Activated CD4-positive, alpha-beta T cell treated with anti-CD3 and anti-CD28 coated beads, Interleukin-2, amount 10 ng/mL, durations not matched to agents 7 days and 5 days (primary cell): ENCODE measurements at places on chromosomes 11 and 22. TPM values are rescaled to one million over a fixed set of nuclear protein-coding genes. Genes with fewer than 3 reads are reported as not detected.

RIMBP3B gene
- total RNA-seq: 0.84 TPM

GRM5 gene
- not detected for total RNA-seq

MS4A4A gene
- not detected for total RNA-seq

UPK3A gene
- total RNA-seq: not detected

FAM111B gene
- total RNA-seq: 106 TPM

SLC25A22 gene
- total RNA-seq: 49.1 TPM

TBX10 gene
- not detected for total RNA-seq

HEPHL1 gene
- total RNA-seq: not detected

MISFA gene
- total RNA-seq: 1.9 TPM

TP53AIP1 gene
- not detected for total RNA-seq

RRAS2 gene
- total RNA-seq: 41.4 TPM

VPS51 gene
- 146 TPM for total RNA-seq

OR51I2 gene
- total RNA-seq: not detected

GRCh38 chr22:50572965-50573364 is 5.3 kb downstream of the CPT1B start:
- DNase-seq: no peak

DNA sequence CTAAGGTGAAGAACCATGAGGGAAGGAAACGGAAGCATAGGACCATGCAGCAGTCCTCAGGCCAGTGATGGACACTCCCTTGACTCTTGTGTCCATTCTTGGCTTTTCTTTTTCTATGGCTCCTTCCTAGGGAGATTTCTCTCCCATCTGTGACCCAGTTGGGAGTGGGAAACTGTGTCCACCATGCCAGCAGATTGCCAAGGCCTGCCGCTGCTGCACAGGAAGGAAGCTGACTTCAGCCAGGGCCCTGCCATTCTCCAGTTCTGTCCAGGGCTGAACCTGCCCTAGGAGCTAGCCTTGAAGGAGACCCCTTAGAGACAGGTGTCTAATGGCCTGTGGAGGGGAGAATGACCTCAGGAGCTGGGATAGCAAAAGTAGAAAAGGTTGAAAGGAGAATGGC is 17.4 kb downstream of the SSH3 start:
- DNase-seq: no peak

DNA sequence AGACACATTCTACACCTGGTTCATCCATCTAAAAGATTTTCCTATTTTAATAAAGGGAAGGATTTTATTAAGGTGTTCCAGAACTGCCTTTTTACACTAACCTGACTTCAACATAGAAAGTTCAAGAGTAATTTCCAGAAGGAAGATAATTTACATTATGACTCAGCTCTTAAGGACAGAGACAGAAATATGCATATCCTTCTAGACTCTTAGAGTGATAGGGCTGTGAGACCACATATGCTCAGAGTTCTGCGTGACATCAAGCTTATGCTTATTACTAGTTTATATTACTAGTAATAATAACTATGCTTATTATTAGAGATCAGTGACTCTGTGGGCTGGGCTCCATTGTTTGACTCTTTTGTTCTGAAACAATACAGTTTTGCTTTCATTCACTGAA is 4.6 kb downstream of the PDGFD start:
- no peak for DNase-seq

- DNase-seq: no peak
These were observed 69.9 kb downstream of the FZD4 start for GRCh38 chr11:86885311-86885710.

- DNase-seq: no peak
These were observed 10.5 kb upstream of the FLRT1 start for GRCh38 chr11:64025205-64025604.

- no peak for DNase-seq
These were observed 39.6 kb downstream of the DIXDC1 start for GRCh38 chr11:111976767-111977145.

DNA sequence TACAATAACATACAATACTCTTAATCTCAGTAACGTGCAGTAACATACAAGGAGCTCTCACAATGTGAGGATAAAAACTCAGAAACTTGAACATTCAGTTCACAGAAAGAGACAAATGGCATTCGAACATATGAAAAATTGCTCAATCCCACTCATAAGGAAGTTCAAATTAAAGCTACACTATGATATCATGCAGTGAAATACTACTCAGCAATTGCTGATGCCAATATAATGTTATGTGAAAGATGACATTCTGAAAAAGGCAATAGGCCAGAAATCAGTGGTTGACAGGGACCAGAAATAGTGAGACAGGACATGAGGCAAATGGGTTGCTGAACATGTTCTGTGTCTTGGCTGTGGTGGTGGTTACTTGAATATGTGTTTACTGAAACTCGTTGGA is 33.7 kb upstream of the PITPNB start:
- no peak for DNase-seq

GRCh38 chr11:132050049-132050448 is 679.6 kb downstream of the NTM start:
- no peak for DNase-seq

- no peak for DNase-seq
These were observed 9.1 kb upstream of the TBC1D22A start for GRCh38 chr22:46753360-46753759.

GRCh38 chr11:61416941-61417340 is 12.8 kb downstream of the CPSF7 start:
- DNase-seq: no peak

DNA sequence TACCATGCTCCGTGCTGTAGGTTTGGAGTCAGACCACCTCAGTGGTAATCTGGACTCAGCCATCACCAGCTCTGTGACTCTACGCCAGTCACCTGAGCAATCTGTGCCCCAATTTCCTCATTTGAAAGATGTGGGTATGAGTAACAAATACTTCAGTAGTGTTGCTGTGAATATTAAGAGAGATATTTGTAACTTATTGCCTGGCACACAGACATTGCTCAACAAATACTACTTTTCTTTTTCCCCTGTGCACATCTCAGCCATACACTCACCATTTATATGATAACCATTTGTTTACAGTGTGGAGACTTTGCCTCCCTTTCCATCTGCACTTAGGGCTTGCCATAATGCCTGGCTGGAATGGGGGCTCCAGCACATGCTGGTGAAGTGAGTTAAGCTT is 89.7 kb upstream of the CLPB start:
- DNase-seq: no peak
